ENCODE measurements at places on chromosomes 1 and 21. TPM values are rescaled to one million over a fixed set of nuclear protein-coding genes. Genes with fewer than 3 reads are reported as not detected.

Gene FALEC
- not detected for total RNA-seq

Gene AMIGO1
- 0.68 TPM for total RNA-seq

Gene TFF2
- not detected for total RNA-seq

Gene AGT
- not detected for total RNA-seq

Gene CD1C
- not detected for total RNA-seq

Gene LCE2B
- not detected for total RNA-seq

Gene OR2L2
- not detected for total RNA-seq

DNA sequence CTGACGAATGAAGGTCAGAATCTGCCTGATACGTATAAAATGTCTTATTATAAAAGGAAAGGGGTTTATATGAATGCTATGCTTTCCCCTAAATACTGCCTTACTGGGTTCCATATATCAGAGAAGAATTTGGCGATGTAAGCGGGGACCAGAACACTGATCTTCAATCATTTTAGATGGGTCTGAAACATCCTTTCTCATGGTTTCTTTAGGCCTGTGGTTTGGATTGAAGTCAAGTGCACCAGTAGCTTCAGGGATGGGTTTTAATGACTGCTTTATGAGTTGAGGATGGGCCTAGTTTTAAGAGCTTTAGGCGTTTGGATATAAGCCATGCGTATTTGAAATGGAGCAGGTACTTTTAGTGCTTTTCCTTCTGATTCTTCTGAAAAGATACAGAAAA is 6.9 kb downstream of the FMN2 start:
- no peak for DNase-seq

GRCh38 chr1:3069491-3070308 is 697 bp downstream of the PRDM16 start:
- no peak for DNase-seq

DNA sequence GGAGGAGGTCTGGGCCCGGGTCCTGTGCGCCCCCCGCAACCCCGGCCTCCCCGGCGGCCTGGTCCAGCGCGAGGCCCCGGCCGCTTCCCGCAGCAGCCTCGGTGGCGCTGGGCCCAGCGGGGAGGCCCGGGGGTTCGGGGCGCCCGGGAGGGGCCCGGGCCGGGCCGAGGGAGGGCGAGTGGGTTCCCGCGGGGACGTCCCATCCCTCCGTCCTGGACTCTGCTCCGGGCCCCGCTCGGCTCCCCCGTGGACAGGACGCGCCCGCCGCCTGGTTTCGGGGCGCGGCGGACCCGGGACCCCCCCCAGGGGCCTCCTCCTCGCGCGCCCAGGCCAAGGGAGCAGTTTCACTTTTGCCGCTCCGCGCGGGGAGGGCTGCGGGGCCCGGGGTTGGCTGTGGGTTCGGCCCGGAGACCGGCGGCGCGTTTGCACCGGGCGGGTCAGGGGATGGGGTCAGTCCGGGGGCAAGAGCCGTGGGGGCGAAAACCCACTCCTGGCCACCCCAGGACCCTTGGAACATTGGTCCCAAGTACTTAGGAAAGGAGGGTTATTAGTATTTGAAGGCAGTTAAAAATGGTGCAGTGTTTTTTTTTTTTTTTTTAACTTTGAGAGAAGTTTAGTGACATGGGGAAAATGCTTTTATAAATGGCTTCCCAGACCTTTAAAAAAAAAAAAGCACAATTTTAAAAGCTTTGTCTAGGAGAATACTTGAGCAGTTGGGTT is 677 bp downstream of the AGPAT3 start:
- DNase-seq, result no peak

All from glomerular endothelial cell (primary cell).